KG1 (cell line): ENCODE measurements at places on chromosomes 4 and X.
A peak's percentile ranks its signal among the peaks of the same experiment; 100 is the strongest.

GRCh38 chrX:32395878-32396277, 815.5 kb downstream of the DMD start:
- DNase-seq, result no peak

DNA sequence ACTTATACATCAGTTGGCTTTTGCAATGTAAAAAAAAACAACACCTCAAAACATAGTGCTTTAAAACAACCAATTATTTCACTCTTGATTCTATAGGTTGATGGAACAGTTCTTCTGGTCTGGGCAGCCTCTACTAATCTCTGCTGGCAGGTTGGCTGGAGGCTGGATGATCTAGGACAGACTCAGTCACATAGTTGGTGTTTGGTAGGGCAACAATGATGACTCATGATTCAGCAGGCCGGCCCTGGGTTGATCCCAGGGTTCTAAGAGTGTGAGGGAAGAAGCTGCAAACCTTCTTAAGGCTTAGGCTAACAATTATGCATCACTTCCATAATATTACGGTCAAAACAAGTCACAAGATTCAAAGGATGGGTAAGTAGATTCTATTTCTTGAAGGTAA, 558.2 kb downstream of the ZNF674 start:
- no peak for DNase-seq

- peak; percentile 58 for DNase-seq
Observed at GRCh38 chrX:103687073-103687695, 685 bp upstream of the MORF4L2 start.

- DNase-seq, result no peak
Observed at GRCh38 chr4:10743357-10743756, 58.8 kb upstream of the CLNK start.

DNA sequence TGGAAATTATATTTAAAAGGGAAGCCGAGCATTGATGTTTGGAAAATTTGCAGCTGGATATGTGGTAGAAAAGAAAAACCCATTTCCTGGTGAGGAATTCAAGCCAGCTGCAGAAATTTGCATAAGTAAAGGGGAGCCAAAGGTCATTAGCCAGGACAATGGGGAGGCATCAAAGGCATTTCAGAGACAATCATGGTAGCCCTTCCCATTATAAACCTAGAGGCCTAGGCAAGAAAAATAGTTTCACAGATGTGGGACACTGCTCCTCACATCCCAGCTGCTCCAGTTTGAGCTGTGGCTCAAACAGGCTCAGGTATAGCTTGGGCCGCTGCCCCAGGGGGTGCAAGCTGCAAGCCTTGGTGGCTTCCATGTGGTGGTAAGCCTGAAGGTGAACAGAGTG, 35.8 kb downstream of the NAP1L3 start:
- no peak for DNase-seq

DNA sequence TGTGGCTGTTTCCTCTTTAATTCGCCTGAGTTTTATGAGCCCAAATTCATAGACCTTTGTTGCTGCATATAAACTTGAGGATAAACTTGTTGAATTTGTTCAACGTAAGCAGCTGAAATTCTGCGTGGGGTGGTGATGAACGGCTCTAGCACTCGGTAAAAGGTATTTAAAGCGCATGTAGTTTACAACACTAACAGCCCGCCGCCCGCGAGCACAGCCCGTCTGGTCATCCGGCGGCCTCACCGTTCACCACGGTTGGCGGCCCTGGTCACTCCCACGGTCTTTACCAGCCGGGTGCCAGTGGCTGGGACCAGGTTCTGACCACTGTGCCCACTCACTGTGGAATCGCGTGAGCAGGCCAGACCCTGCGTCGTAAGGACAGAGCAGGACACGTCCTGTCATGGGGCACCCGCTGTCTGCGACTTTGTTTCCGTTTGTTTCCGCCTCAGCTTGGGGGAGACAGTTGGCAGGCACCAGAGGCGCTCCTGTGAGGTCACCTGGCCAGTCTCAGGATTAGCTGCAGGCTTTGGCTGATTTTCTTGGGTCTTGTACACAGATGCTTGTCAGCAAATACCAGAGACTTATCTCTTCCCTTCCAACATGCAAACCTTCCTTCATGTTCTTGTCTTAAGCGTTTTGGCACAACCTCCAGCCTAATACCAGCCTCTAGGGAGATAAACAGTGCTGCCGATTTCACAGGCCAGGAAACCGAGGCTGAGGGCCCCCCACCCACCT, 36.8 kb upstream of the SPON2 start:
- no peak for DNase-seq

- DNase-seq, result peak; percentile 73
Observed at GRCh38 chr4:2811830-2812611, 19.1 kb downstream of the SH3BP2 start.

DNA sequence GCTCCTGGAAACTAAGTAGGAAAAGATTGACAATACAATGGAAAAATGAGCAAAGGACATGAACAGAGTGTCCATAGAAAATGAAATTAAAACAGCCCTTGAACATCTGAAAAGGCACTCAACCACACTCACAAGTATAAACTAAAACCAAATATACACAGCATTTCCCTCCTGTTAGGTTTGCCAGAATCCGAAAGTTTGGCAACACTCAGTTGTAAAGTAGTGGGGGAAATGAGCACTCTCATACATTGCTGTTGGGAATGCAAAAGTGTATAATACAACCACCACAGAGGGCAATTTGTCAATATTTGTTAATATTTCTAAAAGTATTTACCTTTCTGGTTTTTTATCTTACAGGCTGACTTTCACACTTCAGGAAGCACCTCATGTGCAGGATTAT, 84.2 kb upstream of the TMEM164 start:
- DNase-seq, result no peak

DNA sequence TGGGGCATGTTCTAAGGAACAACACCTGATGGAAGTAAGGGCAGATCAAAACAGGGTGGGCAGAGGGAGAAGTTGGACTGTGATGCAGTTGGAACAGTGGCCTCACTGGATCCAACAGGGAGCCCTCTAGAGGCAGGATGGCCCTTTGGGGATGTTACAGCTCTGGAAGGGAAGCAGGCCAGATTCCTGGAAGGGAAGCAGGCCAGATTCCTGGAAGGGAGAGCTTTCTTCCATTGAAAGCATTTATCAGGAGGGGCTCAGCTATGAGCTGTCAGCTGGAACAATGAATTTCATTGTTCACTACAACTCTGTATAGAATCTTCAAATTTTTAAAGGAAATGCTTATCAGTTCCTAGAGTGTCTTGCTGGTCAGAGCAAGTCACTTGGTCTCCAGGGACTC, 17.7 kb downstream of the IL15 start:
- DNase-seq, result no peak

DNA sequence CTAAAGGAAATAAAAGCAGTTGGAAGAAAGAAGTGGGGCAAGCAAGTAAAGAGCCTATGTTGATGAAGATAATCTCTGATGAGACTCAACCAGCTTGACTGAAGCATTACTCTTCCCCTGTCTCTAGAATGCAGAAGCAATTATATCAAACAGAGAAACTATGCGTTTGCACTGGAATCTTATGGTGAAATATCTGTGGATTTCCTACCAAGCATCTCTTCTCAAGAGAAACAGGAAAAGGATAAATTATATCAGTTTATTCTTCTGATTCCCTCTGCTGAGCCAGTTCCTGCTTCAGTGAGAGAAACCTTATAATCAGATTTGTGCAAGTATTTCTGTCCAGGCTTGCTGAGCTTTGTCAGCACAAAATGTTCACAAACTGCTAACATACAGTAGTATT, 316.7 kb upstream of the SLC7A11 start:
- no peak for DNase-seq

DNA sequence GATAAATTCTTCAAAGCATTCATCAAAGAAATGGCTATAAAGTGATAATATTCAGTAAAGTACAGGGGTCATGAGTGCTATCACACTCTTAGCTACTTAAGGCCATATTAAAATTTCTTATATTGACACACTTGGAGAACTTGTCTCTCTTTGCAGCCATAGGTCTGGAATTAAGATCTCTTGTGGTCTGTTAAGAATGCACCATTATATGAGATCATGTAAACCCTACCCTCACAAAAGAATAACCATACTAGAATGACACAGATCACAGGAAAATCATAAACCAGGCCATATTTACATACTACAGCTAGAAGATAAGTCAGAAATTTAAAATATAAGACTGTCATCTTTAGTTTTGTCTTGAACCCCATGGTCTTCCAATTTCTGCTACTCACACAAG, 434.3 kb downstream of the PDGFC start:
- no peak for DNase-seq

DNA sequence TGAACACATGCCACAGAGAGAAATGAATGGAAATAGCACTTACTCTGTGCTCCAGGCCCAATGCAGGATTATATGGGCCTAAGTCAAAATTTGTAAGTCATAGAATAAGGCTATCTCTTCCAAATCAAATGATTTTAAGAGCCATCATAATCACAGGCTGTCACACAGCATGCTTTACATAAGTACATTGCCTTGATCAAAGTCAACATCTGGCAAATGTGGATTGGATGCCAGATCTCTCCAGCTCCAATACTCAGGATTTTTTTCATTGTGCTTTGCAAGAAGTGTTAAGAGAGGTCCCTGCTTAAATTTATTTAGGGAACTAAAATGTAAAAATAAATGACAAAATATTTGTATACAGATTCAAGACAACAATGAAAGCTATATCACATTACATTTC, 299.9 kb downstream of the PRDM5 start:
- no peak for DNase-seq

DNA sequence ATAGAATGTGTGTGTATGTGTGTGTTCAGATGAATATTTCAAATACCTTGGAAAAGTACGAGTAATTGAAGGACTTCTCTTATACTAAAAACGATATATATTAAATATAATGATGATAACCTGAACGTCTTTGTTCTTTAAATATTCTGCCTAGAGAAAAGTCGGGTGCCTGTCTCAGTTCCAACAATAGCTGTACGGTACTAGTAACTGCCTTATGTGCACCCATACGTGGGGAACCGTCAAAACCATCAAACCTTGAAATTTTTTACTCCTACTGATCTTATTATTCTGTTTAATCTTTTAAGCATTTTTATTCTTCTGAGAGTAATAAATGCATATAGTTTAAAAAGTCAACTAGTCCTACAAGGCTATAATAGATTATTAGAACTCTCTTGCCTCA, 1045.7 kb downstream of the C4orf33 start:
- no peak for DNase-seq

GRCh38 chr4:9758641-9759317, 22.7 kb upstream of the DRD5 start:
- no peak for DNase-seq

GRCh38 chr4:112023402-112023950, 121.8 kb upstream of the FAM241A start:
- no peak for DNase-seq

DNA sequence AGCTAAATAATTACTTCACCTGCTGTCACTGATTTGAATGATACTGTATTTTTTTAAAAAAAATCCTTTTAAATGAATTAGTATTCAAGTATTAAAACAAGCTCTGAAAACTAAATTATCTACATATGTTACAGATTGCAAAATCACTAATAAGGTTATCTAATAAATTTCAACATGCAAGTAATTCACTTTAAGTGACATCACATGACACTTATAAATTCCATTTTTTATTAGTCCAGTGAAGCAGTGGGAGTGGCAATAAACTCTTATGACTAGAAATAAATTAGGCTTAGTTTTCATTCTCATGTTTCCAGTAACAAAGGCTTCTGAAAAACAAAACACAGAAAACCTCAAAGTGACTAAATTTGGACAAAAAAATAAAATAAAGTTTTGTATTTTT, 36.3 kb downstream of the SMIM31 start:
- no peak for DNase-seq

DNA sequence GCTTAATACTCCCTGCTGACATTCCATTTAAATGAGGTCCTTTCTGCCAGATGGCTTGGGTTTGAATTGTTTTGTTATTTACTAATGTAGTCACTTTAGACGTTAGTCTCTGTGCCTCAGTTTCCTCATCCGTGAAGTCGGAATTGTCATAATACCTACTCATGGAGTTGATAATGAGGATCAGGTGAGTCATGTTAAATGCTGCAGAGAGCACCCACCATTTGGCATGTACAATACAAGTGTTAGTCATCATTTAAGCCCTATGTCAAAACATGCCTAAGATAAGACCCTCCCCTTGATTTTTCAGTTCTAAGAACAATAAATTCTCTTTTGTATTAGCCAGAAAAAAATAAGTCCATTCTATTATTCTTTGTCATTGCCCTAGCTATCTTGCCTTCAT, 534.8 kb upstream of the HTR2C start:
- no peak for DNase-seq

DNA sequence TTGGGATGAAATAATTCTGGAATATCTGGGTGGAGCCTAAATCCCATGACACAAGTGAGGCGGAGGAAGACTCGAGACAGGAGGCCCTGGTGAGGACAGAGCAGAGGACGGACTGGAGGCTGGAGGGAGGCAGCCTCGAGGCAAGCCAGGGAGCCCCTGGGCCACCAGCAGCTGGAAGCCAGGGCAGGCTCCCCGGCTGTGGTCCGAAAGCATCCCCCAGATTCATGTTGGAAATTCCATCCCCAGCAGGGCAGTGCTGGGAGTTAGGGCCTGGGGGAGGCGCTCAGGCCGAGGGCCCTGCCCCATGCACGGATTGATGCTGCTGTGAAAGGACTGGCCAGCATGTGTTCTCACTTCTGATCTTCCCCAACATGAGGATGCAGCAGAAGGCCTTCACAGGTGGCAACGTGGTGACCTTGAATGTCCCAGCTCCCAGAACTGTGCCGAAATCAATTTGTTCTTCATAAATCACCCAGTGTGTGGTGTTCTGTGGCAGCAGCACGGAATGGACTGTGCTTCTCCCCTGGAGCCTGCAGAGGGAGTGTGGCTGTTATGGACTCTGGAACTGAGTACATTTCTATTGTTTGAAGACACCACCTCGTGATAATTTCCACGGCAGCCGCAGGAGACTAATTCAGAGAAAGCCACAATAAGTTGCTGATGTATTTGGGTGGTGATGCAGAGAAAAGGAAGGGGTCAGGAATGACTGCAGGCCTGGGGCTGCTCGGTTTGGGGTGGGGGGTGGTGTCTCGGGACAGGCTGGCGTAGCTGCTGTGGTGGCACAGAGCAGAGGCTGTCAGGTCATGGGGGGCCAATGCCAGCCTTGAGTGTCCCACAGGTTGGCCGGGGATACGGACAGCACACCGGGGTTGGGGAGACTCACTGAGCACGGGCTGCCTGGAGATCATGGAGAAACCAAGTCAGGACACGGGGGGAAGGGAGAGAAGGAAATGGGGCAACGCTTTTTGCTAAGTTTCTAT, 56.9 kb downstream of the PCGF3 start:
- no peak for DNase-seq

GRCh38 chr4:15162465-15163283, 160.4 kb downstream of the CPEB2 start:
- no peak for DNase-seq

- DNase-seq, result no peak
Observed at GRCh38 chr4:8556341-8557150, 23.6 kb upstream of the GPR78 start.

DNA sequence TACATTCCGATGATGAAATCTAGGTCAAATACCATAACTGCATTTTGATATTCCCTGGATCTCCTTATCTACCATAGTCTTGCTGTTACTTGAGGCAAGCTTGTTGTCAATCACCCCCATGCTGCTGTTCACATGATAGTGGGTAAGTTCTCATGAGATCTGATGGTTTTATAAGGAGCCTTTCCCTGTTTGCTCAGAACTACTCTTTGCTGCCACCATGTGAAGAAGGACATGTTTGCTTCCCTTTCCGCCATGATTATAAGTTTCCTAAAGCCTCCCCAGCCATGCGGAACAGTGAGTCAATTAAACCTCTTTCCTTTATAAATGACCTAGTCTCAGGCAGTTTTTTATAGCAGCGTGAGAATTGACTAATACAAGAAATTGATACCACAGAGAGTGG, 432.0 kb downstream of the GLUD2 start:
- no peak for DNase-seq

- DNase-seq, result peak; percentile 52
Observed at GRCh38 chr4:8224975-8225625, 26.0 kb downstream of the SH3TC1 start.
